ENCODE measurements at places on chromosomes 7 and 10.

DNA sequence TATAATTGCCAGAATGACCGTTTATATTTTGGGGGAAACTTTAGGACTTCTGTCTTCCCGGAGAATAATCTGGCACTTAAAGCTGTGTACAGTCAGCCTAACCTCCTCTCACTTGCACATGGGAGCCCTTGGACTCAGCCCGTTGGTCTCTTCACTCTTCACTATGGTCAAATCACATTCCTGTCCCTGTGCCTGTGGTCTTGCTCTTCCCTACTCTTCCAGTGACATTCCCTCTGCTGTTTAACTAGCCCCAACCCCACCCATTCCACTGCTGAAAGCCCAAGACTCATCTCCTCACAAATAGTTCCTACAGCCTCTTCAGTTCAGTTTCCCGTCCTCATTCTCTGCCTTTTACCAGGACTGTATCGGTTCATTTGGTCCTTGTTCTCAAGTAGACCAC lies 135.0 kb downstream of the DYNC1I1 start:
- DNase-seq, result no peak
- H3K36me3 ChIP-seq, result no peaks in the 10 kb centered on the region
- H3K4me1 ChIP-seq, result no peaks in the 10 kb centered on the region
- no peak overlapping the region for H3K27ac ChIP-seq

DNA sequence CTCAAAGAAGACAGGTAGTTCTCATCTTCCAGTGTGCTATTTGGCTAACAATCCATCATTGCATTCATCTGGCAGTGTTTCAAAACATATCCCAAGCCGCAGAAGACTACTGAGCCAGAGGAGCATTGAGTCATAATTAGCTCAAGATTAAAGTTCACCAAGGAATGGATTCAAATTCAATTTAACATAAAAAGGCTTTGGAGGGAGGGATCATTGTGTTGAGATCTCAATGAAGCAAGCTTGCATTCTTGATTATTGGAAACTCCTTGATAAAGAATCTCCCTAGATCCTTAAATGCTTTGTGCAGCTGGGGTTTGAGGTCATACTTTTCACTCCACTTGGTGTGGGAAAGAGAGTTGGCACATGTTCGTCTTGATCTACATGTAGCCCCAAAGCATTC lies 142.8 kb upstream of the SEMA3A start:
- H3K27me3 ChIP-seq, result no peaks in the 10 kb centered on the region
- H3K27ac ChIP-seq, result no peak overlapping the region
- no peak overlapping the region for H3K4me3 ChIP-seq
- H3K36me3 ChIP-seq, result no peaks in the 10 kb centered on the region
- H3K4me1 ChIP-seq, result peaks cover 8% of the 10 kb centered on the region
- DNase-seq, result no peak

GRCh38 chr7:137434946-137435345 lies 91.4 kb upstream of the PTN start:
- H3K4me3 ChIP-seq, result no peak overlapping the region
- H3K27ac ChIP-seq, result no peak overlapping the region
- H3K27me3 ChIP-seq, result no peaks in the 10 kb centered on the region

DNA sequence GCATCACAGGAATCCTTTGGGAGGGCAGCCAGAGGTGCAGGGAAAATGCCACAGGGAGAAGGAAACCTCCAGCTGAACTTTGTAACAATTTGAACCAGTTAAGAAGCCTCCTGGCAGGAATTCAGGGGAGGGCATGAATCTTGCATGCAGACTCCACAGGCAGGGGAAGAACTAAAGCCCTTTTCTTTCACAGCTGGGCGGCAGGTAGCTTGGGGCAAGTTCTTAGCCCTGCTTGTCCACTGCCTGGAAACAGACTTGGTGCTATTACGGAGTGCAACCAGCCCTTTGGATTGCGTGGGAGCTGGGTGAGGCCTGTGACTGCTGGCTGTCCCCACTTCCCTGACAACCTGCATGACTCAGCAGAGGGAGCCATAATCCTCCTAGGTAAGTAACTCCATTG lies 51.7 kb upstream of the ADAM12 start:
- H3K4me1 ChIP-seq, result no peaks in the 10 kb centered on the region
- no peaks in the 10 kb centered on the region for H3K36me3 ChIP-seq
- H3K27ac ChIP-seq, result no peak overlapping the region
- no peak overlapping the region for H3K4me3 ChIP-seq
- H3K27me3 ChIP-seq, result no peaks in the 10 kb centered on the region

DNA sequence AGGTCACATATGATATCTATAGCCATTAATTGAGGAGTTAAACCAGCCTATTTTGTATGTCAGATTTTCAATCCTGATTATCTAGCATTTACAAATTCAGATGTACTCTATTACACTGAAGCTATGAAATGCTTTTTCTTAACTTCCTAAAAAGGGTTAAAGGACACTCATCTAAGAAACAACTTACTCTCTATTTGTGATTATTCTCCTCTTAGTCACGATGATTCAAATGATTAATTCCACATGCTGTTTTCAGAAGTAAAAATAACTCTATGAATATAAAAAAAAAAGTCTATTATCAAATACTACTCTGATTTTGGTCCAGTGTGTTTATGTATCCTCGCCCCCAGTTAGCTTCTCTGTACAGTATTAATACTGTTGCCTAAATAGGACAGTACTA lies 1199.9 kb downstream of the GATA3 start:
- no peak for DNase-seq
- no peaks in the 10 kb centered on the region for H3K27me3 ChIP-seq
- no peaks in the 10 kb centered on the region for H3K36me3 ChIP-seq

- H3K27ac ChIP-seq, result peak overlapping the region; percentile 68
- no peaks in the 10 kb centered on the region for H3K36me3 ChIP-seq
- no peak for DNase-seq
- peaks cover 23% of the 10 kb centered on the region for H3K4me1 ChIP-seq
Observed at GRCh38 chr7:3259711-3260400, 41.2 kb upstream of the SDK1 start.

DNA sequence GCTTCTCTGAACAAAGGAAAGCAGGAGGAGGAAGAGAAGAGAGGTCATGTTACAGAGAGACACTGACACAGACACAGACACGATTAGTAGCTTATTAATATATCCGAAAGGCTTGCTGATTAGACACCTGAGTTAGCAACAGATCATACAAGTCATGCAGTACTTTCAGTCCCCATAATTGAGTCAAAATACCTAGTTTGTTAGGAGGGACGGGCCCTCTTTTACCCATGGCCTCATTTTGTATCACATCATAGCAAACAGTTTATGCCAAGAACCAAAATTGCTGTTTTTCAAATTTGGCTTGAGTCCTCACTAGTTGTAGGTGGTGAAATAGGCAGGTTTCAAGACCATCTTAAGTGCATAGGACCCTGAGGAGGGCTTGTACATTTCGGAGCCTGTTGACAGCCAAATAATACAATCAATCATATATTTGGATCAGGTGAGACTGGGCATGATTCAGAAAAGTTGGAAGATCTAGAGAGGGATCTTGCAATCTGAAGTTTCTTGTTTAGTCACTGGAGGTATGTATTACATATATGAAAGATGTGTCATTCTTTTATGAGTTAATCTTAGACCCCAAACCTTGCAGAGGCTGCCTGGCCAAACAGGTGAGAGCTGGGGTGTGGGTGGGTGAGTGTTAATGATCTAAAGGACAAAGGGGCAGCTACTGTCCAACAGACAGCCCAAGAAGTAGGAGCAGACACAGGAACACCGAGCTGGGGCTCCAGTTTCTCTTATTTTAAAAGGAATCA lies 65.4 kb downstream of the PRPF18 start:
- H3K27me3 ChIP-seq, result peaks cover 4% of the 10 kb centered on the region
- no peak for DNase-seq
- H3K4me3 ChIP-seq, result no peak overlapping the region
- H3K36me3 ChIP-seq, result no peaks in the 10 kb centered on the region
- H3K4me1 ChIP-seq, result peaks cover 8% of the 10 kb centered on the region

DNA sequence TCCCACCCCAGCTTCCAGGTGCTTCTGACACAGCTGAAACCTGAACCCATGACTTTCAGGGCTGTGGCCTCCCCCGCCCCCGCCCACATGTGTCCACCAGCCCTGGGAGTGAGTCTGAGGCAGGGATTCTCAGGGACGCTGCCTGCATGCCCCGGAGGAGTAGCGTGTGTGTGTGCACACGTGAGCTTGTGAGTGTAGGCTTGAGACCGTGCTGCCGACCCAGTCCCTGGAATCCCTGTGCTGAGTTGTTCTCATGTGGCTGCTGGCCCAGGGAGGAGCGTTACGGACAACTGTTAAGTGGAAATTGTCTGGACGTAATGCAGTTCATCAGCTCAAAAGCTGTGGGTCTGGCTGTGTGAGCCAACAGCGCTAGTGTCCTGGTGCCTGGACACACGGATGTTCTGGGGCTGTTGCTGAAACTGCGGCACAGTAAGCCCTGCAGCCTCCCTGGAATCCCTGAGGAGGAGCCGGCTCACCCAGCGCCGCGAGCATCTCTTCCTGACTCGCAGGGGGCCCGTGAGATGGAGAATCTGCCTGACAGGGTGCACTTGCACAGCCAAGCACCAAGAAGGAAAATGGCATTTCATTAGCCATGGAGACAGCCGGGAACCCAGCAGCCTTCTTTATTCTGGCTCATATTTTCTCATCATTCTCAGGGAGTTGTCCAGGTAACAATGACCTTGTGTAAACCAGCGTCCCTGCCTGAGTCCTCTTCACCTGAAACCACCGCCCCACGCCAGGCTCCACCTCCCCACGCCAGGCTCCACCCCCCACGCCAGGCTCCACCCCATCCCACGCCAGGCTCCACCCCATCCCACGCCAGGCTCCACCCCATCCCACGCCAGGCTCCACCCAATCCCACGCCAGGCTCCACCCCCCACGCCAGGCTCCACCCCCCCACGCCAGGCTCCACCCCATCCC lies 603.9 kb downstream of the PTPRN2 start:
- no peak overlapping the region for H3K27ac ChIP-seq
- peaks cover 6% of the 10 kb centered on the region for H3K36me3 ChIP-seq
- no peak overlapping the region for H3K4me3 ChIP-seq
- peaks cover 3% of the 10 kb centered on the region for H3K4me1 ChIP-seq
- peaks cover 9% of the 10 kb centered on the region for H3K27me3 ChIP-seq

- H3K4me1 ChIP-seq, result peaks cover 5% of the 10 kb centered on the region
- no peak for DNase-seq
- H3K4me3 ChIP-seq, result no peak overlapping the region
- H3K27me3 ChIP-seq, result peaks cover 1% of the 10 kb centered on the region
Observed at GRCh38 chr10:88347597-88348304, 235.4 kb downstream of the RNLS start.

DNA sequence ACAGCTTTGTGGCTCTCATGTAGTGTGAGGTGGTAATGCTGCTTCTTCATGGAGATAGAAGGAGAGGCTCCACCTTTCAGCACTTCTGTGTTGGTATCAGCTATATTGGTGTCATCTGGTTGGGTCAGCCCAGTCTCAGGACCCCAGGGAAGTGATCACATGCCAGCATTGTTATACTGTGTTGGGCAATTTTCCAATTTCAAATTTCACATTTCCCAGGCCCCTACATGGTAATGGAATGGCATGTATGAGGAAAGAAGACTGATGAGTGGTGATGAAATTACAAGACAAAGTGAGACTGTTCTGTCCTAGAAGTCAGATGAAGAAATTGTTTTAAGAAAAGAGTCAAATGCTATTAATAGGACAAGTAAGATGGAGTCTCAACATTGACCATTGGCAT lies 3.7 kb upstream of the AKR1C3 start:
- no peaks in the 10 kb centered on the region for H3K27me3 ChIP-seq
- H3K4me1 ChIP-seq, result no peaks in the 10 kb centered on the region
- no peak overlapping the region for H3K27ac ChIP-seq

DNA sequence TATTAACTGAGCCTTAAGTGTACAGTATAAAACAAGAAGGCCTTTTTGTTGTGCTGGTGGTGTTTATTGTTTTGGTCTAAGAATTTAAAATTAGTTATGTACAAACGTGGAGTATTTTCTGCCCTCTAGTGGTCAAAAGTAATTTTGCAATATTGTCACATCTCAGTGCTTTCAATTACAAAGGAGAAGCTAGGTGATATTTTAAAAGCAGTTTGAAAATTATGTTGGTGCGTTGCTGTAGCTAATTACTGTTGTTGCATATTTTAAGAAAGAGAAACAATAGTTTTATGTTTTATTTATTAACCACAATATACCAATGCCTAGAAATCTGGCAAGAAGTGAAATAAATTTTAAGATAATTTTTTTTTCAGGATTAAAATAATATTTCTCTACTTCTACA lies 11.4 kb downstream of the NPVF start:
- no peaks in the 10 kb centered on the region for H3K27me3 ChIP-seq
- no peak for DNase-seq
- H3K27ac ChIP-seq, result no peak overlapping the region
- H3K4me3 ChIP-seq, result no peak overlapping the region
- no peaks in the 10 kb centered on the region for H3K4me1 ChIP-seq
- H3K36me3 ChIP-seq, result peaks cover 5% of the 10 kb centered on the region

GRCh38 chr7:158609313-158609974 lies 21.8 kb upstream of the PTPRN2 start:
- no peak overlapping the region for H3K4me3 ChIP-seq
- H3K27me3 ChIP-seq, result no peaks in the 10 kb centered on the region
- no peak overlapping the region for H3K27ac ChIP-seq
- H3K4me1 ChIP-seq, result peaks cover 3% of the 10 kb centered on the region
- DNase-seq, result no peak
- H3K36me3 ChIP-seq, result no peaks in the 10 kb centered on the region

DNA sequence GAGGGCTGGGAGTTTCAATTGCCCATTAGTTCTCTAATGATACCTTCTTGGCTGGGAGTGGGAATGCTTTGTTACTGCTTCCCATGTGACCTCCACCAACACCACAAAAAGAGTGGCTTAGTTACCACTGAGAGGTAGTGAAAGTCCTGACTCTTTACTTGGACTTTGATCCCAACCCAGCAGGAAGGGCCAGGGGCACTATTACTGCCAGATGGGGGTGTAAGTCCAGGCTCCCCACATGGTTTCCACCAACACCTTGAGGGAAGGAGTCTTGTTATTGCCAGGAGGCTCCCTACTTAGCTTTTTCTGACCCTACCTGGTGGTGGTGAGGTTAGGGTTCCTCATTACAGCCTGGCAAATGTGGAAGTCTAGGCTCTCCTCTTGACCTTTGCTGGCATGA lies 11.4 kb downstream of the GGCT start:
- no peak for DNase-seq
- H3K4me3 ChIP-seq, result no peak overlapping the region
- H3K36me3 ChIP-seq, result peaks cover 21% of the 10 kb centered on the region
- H3K27me3 ChIP-seq, result no peaks in the 10 kb centered on the region
- no peak overlapping the region for H3K27ac ChIP-seq
- no peaks in the 10 kb centered on the region for H3K4me1 ChIP-seq

GRCh38 chr10:124414076-124414475 lies 4.6 kb downstream of the OAT start:
- no peaks in the 10 kb centered on the region for H3K36me3 ChIP-seq
- H3K27ac ChIP-seq, result no peak overlapping the region
- no peak for DNase-seq
- no peaks in the 10 kb centered on the region for H3K4me1 ChIP-seq

GRCh38 chr10:86259901-86260562 lies 106.6 kb downstream of the GRID1 start:
- no peaks in the 10 kb centered on the region for H3K36me3 ChIP-seq
- no peak for DNase-seq
- no peak overlapping the region for H3K27ac ChIP-seq
- H3K27me3 ChIP-seq, result peaks cover 13% of the 10 kb centered on the region
- H3K4me1 ChIP-seq, result peaks cover 26% of the 10 kb centered on the region

All from glutamatergic neuron (in vitro differentiated cells).